ENCODE measurements at places on chromosomes 1 and 21.

GRCh38 chr1:23867542-23867894 lies 572 bp downstream of the FUCA1 start:
- no peak for DNase-seq

- DNase-seq, result no peak
Measured at GRCh38 chr1:212284332-212284743, 872 bp upstream of the PPP2R5A start.

GRCh38 chr1:214136324-214136919 lies 144.5 kb upstream of the SMYD2 start:
- DNase-seq, result no peak

GRCh38 chr1:115469703-115470476 lies 131.8 kb upstream of the NGF start:
- no peak for DNase-seq

- DNase-seq, result no peak
Measured at GRCh38 chr1:43872280-43872679, 61.3 kb upstream of the ARTN start.

DNA sequence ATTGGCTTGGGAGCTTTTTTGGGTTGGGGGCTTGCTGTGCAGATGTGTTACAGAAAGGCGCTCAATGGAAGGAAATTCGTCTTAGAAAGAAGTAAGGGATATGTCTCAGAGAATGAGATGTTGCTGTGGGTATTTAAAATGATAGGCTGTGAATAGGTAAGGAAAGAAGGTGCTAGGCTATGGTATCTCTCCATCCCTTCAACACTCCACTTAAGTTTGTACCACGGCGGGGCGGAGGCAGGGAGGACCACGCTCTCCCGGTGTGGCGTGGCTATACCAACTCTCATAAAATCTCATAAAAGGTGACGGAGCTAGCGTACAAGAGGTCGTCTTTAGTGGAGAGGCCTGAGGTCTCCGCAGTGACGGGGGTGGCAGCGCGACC lies 305 bp upstream of the RPS6KC1 start:
- DNase-seq, result no peak

DNA sequence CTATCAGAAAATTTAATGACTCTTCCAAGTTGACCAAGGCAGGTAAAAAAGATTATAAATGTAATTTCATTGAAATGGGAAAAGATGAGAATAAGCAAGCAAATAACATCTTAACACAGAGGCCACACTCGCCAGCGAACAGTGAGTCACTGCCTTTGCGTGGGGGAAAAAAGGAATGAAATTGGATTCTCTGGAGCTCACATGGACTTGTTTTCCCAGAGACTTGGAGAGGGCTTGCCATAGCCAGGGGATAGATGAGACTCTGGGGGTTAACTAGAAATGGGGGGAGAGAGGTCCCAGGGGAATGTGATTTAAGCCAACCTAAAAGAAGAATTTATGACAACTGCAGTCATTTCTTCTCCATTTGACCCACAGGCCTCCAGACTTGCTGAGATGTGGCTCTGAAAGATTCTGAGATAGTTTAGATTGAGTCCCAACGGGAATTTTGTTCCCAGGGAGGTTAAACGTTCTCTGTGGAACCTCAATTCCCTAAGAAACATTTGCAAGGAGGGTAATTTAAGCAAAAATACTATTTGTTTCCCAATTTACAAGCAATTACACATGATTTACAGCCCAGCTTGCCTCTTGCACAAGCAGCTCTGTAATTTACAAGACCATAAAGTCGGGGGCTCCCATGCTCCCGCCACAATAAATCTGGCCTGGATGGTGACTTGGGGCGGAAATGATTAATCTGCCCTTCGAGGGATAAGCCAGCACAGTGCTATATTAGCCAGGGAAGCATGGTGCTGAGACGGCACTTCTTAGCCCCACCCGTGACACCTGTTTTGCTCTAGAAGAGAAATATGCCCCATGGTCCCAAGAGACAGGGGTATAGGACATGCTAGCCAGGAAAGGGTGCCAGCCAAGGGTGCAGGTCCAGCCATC lies 68.8 kb downstream of the GRIK3 start:
- DNase-seq, result no peak

DNA sequence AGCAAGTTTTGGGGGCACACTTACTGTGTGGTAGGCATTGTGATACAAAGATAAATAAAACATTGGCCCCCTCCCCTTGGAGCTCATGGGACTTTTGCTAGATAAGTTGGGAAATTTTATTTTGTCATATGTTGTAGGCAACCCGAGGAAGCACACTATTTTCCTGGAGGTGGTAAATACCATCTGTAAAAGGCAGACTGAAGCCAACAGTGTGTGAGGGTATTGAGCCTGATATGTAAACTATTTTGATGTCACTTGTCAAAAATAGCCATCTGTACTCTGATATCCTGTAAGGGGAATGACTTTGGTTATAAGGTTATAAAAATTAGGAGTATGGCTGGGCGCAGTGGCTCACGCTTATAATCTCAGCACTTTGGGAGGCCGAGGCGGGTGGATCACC lies 30.6 kb downstream of the VANGL2 start:
- DNase-seq, result no peak

GRCh38 chr1:172122381-172122780 lies 281.1 kb downstream of the DNM3 start:
- DNase-seq, result no peak

- DNase-seq, result no peak
Measured at GRCh38 chr1:69523032-69523431, 44.7 kb upstream of the LRRC7 start.

- DNase-seq, result no peak
Measured at GRCh38 chr1:152683846-152684245, 2.1 kb upstream of the LCE2B start.

- DNase-seq, result no peak
Measured at GRCh38 chr1:157955857-157956256, 37.6 kb upstream of the KIRREL1 start.

DNA sequence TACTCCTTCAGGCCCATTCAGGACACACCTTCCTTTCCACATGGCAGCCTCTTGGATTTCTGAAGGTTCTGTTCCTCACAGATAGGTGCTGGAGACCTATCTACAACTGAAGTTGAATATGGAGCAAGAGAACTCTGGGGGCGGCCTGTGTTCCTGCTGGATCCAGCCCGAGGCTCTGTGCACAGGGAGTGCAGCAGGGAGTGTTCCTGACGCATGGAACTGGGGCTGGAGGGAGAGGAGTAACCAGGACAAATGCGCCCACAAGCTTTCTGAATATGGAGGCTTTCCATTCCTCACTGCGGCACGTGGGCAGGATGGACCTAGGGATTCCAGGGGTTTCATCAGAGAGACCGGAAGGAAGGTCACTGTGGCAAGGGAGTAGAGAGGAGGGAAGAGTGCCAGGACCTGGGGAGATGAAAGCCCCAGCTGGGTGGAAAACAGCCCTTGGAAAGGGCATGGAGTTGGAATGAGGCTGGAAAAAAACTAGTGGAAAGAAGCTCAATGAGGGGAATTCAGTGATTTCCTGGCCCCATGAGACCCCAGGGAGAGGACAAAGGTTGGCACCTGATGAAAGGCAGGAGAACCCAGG lies 12.5 kb downstream of the PM20D1 start:
- no peak for DNase-seq

DNA sequence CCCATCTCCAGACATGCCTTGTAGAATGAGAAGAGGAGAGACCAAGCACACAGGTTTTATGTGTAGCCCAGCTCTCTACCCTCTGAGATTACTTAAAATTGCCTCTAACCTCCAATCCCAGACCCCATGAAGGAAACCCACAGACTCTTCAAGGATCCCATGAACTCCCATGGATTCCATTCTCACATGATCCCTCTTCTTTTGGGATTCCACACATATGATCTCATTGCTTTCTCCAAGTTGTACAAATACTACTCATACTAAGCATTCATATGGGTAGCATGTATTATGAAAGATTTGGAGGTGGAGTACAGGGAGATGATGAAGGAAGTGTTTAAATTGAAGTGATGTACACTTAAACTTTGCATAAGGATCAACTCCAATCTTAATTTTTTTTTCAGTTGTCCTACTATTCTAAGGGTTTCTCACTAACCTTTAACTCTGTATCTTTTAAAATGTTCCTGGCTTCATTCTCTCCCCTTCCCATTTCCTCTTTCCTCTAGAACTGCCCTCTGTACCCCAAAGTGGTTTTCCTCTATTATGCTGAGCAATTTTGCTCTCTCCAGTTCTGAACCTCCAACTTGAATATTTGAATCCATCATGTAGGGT lies 41.6 kb downstream of the MFSD2A start:
- no peak for DNase-seq

DNA sequence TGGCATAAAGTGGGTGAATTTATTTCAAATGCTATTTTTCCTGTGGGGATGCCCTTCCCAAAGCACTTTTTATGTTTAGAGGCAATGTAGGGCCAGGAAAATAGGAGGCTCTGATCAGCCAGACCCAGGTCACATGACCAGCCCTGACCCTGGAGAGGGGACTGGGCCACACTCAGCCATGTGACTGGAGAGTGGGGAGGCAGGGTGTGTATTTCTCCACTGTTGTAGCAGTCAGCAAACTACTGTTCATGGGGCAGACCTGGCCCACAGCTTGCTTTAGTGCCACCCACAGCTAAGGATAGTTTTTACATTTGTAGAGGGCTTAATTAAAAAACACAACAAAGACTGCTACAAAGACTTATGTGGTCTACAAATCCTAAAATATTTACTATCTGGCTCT lies 153.8 kb downstream of the ACTL8 start:
- DNase-seq, result no peak

- DNase-seq, result no peak
Measured at GRCh38 chr1:209202830-209203532, 380.5 kb upstream of the CAMK1G start.

GRCh38 chr1:227155004-227155403 lies 163.3 kb downstream of the CDC42BPA start:
- DNase-seq, result no peak

GRCh38 chr1:54305906-54306514 lies 100.2 kb downstream of the SSBP3 start:
- DNase-seq, result no peak

DNA sequence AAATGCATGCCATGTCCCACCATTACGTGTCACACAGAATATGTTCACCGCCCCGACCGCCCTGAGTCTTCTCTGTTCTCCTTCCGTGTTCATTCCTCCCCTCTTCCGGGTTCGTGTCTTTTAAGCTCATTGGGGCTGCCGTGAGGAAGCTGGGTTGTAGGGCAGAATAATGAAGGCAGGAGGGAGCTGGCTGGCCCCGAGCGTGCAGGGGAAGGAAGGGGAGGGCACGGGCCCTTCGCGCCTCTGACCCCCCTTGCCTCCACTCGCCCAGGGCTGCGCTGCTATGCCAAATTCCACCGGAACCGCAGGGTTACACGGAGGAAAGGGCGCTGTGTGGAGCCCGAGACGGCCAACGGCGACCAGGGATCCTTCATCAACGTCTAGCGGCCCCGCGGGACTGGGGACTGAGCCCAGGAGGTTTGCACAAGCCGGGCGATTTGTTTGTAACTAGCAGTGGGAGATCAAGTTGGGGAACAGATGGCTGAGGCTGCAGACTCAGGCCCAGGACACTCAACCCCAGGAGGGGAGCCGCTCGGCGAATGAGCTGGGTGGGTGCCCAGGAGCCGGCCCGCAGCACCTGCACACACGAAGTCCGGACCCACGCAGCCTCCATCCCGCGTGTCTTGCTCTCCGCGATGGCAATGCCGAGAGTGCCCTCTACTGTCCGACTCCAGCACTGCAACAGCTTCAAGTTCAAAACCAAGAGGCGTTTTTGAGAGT lies 16.5 kb upstream of the AGTRAP start:
- DNase-seq, result no peak

DNA sequence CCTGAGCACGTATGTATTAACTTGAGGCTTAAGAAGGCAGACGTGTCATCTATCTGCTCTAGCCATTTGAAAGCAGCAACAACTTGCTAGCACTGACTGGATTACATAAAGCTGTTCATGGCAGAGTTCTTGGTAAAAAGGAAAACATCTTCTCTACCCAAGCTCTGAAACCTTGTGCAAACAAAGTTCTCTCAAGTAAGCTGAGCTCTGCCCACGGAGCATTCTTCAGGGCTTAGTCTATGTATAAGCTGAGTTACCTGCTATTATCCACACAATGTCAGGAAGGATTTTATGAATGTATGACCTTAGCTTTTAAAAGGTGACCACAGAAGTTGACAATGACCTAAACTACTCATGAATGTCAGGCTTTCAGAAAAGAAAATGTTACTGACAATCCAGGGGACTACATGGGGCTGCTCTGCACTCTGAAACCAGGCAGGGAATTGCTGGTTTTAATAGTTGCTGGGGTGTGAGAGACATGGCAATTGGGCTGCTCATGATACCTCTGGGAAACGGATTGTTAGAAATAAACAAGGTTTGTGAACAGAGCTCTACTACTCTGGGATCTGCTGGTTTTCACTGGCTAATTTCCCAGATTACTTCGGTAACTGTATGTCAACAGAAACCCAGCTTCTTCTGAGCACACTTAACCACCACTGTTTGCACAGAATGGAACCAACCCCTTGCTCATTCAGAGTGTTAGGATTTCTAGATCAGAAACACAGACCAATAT lies 29.6 kb upstream of the CCN1 start:
- DNase-seq, result no peak

DNA sequence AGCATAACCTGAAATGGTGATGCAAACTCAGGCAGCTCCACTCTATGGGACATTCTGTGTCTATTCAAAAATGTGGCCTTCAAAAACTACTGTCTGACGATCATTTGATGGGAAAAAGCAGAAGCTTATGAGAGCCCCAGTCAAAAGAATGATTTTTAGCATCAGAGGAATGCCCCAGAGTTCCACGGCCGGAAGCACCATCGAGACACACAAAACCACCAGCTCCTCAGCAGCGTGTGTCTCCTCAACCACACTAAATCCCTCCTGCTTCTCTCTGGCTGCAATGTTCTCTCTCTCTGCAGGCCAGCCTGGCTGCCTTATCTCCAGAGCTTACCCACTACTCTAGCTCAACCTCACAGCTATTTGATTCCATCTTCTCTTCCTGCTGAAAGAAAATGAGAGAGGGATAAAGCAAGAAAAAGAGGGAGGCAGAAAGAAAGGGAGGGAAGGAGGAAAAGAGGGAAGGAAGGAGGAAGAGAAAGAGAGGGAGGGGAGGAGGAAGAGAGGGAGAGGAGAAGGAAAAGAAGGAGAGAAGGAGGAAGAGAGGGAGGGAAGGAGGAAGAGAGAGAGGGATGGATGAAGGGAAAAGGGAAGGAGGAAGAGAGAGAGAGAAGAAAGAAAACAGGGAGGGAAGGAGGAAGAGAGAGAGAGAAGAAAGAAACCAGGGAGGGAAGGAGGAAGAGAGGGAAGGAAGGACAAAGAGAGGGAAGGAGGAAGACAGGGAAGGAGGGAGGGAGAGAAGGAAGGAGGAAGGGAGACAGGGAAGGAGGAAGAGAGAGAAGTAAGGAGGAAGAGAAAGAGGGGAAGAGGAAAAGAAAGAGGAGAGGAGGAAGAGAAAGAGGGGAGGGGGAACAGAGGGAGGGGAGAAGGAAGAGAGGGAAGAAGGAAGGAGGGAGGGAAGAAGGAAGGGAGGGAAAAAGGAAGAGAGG lies 33.5 kb upstream of the LAPTM5 start:
- no peak for DNase-seq

- DNase-seq, result no peak
Measured at GRCh38 chr1:208047476-208047934, 136.6 kb upstream of the CD34 start.

- DNase-seq, result no peak
Measured at GRCh38 chr1:72357411-72357810, 75.1 kb upstream of the NEGR1 start.

GRCh38 chr1:229844675-229845074 lies 218.6 kb downstream of the URB2 start:
- no peak for DNase-seq
